GM03348 (cell line): ENCODE measurements at places on chromosomes 5 and 9.

DNA sequence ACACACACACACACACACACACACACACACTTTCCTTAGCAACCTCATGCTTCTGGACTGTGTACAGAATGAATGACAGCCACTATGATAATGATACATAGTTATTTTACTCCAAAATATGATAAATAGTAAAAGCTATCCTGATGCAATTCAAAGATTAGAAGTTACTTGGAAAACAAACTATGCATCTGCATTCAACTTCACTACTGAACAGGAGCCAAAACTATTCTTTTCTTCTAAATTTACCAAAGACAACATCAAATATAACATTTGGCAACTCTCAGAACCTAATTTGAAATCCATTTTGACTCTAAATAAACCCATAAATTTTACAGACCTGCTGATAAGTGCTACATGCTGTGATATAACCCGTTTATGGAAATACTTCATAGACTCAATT, 33.3 kb downstream of the GLIS3 start:
- no peak for DNase-seq

GRCh38 chr5:78806544-78806943, 158.0 kb upstream of the LHFPL2 start:
- DNase-seq: peak; percentile 86

- no peak for DNase-seq
These were observed 303.1 kb downstream of the ENC1 start for GRCh38 chr5:74337254-74337983.

GRCh38 chr9:426264-426663, 211.6 kb downstream of the DOCK8 start:
- no peak for DNase-seq

DNA sequence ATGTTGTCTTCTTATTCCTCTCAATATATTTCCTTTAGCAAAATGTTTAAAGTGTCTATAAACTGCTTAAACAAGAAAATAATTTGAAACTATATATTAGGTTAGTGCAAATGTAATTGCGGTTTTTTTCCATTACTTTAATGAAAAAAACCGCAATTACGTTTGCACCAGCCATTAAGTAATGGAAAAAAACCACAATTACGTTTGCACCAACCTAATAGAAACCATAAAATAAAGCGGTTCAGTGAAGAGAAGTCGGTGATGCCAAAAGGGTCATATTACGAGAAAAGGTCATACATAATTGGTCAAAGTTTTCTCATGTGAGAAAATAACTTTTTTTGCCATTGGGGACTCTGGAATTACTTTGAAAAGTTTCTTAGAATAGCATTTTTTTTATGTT, 385.6 kb upstream of the ST8SIA4 start:
- DNase-seq: no peak

DNA sequence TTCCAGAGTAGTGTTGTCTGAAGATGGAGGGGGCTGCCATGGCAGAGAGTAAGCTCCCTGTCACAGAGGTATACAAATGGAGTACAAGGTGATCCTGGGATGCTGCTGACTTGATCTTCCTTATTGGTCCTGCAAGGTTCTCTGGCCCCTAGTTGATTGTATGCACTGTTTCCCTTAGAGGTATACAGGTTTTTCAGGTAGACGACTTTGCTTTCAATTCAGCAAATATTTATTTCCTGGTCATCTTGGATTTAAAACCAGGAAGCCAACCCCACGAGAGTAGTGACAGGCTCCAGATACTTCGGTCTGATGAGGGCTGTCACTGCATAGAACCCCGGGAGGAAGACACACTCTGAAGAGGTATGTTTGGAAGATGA, 16.5 kb upstream of the TRIM14 start:
- DNase-seq: no peak

DNA sequence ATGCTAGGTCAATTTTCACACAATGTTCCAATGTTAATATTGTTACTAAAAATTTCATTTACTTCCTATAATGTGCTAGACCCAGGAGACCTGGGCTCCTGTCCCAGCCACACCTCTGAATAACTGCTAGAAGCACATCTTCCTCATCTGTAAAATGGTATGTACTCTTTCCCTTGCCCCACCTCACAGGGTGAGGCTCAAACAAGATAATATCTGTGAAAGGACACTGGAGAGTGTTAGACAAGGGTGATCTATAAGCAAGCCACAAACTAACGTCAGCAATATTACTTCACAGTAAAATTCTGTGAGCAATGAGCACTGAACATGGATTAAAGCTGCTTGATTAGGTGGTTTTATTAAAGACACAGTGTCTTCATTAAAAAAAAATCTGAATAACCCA, 186.4 kb downstream of the EPB41L4A start:
- DNase-seq: no peak

DNA sequence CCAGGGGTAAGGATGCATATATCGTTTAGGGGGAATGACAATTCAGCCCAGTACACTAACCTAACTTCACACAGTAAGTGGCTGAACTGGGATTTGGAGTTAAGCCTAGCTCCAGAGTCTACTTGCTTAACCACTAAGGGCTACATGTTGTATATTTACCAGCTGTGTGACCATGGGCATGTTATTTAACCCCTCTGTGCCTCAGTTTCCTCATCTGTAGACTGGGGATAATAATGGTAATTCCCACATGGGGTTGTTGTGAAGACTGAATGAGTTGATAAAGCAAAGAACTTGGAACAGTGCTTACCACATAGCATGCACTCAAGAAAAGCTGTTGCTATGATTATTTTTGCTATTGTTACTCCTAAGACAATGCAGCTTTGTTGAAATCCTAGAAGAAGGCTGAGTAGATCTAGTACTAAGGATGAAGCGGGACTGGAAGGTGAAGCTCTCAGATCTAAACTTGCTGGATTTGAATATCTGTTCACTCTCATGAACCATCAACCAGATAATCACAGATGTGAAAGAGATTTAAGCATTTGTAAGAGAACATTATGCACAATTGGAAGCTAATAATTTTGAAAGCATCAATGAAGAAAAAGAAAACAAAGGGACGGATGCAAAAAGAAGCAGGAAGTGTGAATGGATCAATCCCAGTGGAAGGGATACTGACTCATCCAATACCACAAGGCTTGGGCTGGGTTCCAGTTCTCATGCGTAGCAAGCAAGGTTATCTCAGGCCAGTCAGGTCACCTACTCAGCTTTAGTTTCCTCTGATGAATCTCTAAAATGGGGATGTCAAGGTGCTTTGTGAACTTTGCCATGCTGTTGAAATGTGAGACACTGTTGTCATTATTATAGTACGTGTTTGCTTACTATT, 78.5 kb upstream of the TBC1D2 start:
- DNase-seq: peak; percentile 71

DNA sequence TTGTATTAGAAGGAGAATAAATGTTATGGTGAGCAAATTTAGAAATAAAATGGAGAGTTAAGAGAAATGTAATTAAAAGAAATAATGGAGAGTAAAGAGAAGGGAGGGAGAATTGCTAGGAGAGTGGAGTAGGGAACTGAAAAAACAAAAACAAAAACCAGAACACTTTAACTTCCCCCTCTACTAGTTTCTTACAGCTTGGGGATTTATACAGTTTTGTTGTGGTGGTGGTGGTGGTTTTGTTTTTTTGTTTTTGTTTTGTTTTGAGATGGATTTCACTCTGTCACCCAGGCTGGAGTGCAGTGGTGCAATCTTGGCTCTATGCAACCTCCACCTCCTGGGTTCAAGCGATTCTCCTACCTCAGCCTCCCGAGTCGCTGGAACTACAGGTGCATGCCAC, 322.4 kb downstream of the TMEM167A start:
- no peak for DNase-seq

- DNase-seq: no peak
These were observed 39.3 kb downstream of the RAI14 start for GRCh38 chr5:34695275-34696027.

- no peak for DNase-seq
These were observed 29.3 kb upstream of the UBE2QL1 start for GRCh38 chr5:6419340-6419852.

- no peak for DNase-seq
These were observed 11.8 kb downstream of the SURF6 start for GRCh38 chr9:133323991-133324703.

- no peak for DNase-seq
These were observed 108.9 kb downstream of the MARCHF3 start for GRCh38 chr5:126921241-126922091.

GRCh38 chr5:14669975-14670374, 5.5 kb downstream of the OTULIN start:
- no peak for DNase-seq

DNA sequence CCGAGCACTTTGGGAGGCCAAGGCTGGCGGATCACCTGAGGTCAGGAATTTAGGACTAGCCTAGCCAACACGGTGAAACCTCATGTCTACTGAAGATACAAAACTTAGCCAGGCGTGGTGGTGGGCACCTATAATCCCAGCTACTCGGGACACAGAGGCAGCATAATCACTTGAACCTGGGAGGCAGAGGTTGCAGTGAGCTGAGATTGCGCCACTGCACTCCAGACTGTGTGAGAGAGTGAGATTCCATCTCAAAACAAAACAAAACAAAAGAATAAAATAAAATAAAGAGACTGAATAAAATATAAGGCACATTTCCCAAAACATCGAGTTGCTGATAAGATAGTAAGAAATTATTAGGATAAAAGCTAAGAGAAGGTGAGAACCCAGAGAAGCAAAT, 32.3 kb upstream of the GLDC start:
- DNase-seq: no peak

DNA sequence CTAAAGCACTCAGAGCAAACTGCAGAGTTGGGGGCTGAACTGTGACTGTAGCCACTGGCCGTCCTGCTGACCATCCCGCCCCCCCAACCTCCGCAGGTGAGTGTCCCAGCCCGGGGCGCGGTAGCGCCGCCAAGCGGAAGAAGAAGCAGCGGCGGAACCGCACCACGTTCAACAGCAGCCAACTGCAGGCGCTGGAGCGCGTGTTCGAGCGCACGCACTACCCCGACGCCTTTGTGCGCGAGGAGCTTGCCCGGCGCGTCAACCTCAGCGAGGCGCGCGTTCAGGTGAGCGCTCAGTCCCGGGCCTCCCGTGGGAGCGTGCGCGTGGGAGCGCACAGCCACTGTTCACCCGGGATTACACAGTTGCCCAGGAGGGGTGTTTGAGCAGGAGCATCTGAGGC, 33.7 kb downstream of the PTGES start:
- DNase-seq: no peak

- no peak for DNase-seq
These were observed 175.7 kb downstream of the FRMD3 start for GRCh38 chr9:83362341-83362995.

DNA sequence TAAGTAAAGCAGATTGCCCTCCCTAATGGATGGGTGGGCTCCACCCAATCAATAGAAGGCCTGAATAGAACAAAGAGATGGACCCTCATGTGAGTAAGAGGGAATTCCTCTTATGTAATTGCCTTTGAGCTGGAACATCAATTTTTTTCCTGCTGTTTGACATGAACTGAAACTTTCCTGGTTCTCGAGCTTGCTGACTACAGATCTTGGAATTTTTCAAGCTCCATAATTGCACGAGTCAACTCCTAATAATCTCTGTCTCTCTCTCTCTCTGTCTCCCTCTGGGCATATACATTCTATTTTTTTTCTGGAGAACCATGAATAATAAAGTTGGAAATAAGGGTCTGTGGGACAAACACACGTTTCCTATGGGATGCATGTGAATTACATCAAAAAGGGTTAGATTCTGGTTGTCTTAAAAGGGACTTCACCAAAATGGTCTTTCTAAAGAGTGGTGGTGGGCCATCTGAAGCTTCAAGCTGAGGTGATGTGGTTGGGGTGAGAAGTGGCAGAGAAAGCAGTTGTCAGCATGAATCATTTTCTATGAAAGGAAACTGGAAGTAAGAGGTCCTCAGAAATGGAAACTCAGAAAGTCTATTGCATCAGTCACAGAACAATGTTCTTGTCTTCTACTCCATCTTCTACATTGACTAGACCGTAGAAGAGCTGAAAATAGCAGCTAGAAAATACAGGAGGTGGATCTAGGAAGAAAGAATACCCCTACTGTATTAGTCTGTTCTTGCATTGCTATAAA, 47.0 kb upstream of the HOMER1 start:
- DNase-seq: peak; percentile 41

GRCh38 chr5:147708708-147709107, 73.8 kb downstream of the JAKMIP2 start:
- no peak for DNase-seq

- no peak for DNase-seq
These were observed 417.3 kb downstream of the RASEF start for GRCh38 chr9:82645600-82645999.

DNA sequence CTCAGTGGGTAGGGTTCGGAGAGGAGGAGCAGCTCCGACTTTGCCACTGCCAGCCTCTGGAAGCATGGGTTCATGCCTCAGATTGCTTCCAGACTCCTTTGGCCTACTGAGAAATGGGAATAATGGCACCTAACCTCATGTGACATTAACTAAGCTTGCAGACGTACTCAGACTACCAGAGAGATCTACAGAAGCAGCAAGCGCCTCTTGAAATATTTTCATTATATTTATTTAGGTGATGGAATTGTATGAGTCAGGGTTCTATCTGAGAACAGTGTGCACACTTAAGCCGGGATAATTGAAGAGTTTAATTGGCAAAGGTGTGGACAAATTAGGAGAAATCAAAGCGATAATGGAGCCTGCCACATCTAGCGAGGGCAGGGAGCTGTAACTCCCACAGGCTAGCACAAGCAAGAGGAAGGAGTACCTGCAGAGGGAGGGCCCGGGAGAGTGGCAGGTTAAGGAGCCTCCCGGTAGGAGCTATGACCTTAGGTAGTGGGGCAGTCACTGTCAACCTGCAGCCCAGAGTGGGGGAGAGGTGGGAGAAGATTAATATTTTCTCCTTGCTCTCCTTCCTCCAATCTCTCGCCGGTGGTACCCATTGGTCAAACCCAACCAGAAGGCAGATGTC, 12.2 kb upstream of the PDZD2 start:
- DNase-seq: no peak

- DNase-seq: no peak
These were observed 269.8 kb downstream of the NR3C1 start for GRCh38 chr5:143133721-143134120.

DNA sequence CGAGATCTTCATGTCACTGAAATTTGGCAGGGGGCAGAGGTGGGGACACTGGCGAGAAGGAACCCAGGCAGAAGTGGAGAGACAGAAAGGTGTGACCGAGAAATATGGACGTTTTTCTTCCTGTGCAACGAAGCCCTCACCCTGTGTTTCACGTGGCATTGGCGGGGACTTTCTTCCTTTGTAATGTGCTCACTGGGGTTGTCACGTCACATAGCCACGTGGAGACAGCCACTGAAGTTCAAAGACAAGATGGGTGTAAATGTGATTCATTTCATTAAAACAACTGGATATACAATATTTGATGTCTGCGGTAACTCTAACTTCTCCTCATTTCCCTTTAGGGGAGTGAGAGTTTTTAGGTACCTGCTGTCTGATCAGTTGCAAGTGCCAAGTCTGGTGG, 225.7 kb downstream of the FSTL4 start:
- no peak for DNase-seq

DNA sequence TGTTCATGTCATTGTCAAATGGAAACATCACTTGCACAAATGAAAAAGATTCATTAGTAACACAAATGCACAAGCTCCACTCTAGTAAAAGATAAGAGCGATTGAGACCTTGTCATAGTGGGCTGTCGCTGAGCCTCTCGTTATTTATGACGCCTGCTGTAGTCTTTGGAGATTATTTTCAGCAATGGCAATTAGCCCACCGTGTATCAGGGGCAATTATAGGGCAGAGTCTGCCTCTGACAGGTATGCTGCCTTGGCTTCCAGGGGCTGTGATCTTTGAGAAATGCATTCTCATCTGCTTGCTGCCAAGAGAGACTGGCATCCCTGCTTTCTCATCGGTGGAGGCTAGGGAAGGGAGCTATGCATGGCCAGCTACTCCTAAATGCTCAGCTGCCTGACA, 426.8 kb upstream of the CLINT1 start:
- no peak for DNase-seq

- no peak for DNase-seq
These were observed 2125.8 kb downstream of the MAT2B start for GRCh38 chr5:165631235-165631634.
